T-helper 1 cell (primary cell): ENCODE measurements at places on chromosomes 3 and 15.
A peak's percentile ranks its signal among the peaks of the same experiment; 100 is the strongest.

GRCh38 chr3:108907194-108907593, 46.5 kb downstream of the GUCA1C start:
- DNase-seq, result no peak

DNA sequence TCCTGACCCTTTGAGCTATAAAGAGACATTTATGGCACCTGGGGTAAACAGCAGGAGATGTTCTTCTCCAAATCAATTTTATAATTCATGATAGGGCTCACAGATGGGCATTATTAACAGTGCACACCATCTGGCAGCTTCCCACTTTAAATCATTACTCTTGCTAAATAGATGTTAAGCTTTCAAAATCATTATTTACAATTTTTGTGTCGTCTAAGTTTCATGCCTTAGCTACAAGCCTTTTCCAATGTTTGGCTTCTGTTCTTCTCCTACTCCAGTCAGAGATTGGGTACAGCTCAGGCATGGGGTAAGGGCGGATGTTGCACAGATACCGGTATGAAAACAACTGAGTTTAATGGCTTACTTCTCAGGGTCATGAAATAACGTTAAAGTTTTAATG, 120.9 kb upstream of the PFN2 start:
- no peak for DNase-seq

DNA sequence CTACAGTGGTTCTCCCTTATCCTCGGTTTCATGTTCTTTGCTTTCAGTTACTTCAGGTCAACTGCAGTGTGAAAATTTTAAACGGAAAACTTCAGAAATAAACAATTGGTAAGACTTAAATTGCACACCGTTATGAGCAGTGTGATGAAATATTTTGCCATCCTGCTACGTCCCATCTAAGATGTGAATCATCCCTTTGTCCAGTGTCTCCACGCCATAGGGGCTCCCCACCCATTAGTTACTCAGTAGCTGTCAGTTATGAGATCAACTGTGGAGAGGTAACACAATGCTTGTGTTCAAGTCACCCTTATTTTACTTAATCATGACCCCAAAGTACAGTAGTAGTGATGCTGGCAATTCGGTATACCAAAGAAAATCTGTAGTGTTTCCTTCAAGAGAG, 47.4 kb downstream of the TJP1 start:
- DNase-seq, result no peak

GRCh38 chr3:159839561-159840379, 148.9 kb upstream of the IL12A start:
- no peak for DNase-seq

DNA sequence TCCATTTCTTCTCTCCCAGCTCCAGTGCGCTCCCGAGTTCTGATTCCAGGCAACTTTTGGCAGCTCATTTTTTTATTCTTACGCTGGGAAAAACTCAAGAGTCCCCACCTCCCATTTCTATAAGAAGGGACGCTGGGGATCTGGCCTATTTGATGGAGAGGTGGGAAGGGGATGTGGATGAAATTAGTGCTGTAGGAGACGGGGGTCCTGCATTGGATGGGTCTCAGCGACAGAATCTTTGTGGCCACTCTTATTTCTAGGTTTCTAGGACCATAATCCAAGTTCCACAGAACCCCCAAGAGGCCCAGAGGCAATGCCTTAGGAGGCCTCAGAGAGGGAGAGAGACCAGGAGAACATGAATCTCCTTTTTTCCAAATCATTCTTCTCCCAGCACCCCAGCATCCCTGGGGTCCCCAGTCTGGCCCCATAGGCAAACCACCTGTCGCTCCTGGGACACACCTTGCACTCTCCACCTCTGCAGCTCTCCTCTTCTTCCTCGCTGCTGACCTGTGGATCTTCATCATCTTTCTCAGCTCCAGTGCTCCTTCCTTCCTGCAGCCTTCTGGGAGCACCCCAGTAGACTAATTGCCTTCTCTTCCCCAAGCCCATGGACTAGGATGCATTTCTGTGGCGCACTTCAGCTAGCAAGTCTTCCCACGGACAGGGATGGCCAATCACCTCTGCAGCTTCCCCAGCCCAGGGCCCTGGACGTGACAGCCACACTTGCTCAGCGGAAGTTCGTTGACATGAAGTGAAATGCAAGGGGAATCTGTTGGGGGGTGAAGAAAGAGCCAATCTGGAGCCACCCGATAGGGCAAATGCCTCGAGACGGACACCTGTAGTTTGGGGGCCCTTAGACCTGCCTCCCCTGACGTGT, 100.1 kb upstream of the ALDH1A3 start:
- DNase-seq, result no peak

DNA sequence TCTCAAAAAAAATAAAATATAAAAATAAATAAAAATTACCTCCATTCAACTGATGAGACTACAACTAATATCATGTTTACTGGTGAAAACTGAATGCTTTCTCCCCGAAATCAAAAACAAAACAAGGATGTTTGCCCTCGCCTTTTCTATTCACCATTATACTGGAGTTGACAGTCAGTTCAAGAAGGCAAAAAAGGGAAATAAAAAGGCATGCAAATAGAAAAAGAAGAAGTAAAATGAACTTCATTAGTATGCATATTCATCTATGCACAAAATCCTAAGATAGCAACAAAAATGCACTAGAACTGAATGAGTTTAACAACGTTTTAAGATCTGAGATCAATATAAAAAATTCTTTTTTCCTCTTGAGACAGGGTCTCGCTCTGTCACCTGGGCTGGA, 72.7 kb upstream of the FAM174B start:
- DNase-seq, result no peak

DNA sequence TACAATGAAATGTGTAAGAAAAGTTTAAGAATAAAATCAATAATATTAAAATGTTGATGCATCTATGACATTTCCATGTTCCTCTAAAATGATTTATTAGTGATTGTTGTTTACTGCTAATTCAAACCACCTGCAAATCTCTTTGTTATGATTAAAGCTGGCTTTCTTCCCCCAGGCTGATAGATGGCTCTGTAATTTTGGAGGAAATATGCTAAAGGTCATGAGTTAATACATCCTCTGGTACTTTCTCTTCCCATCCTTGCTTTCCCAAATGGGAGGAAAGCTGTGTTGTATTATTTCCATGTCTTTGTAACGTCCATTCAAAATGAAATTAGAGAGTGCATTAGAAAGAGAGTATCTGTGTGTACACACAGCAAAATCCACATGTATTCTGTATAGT, 139.5 kb upstream of the TMCO5A start:
- DNase-seq, result no peak

GRCh38 chr3:98954242-98954641, 52.7 kb upstream of the DCBLD2 start:
- no peak for DNase-seq

DNA sequence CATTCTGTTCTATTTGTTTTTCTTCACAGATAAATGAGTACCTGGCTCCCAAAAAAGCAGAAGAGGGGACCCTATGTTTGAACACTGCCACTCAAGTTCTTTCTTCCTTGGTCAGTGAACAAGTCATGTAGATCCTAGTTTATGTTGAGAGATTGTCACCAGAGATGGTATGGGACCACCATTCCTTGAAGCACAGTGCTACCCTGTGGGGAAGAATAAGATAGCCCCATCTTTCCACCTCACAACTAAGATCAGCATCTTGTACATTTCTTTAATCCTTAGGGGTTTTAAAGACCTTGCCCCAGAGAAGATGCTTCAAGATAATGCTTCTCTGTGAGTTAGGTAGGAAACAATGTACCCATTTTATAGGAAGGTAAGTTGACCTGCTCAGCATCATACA, 233.5 kb upstream of the WNT5A start:
- no peak for DNase-seq

- DNase-seq, result no peak
Measured at GRCh38 chr15:29740692-29741311, 81.5 kb downstream of the TJP1 start.

DNA sequence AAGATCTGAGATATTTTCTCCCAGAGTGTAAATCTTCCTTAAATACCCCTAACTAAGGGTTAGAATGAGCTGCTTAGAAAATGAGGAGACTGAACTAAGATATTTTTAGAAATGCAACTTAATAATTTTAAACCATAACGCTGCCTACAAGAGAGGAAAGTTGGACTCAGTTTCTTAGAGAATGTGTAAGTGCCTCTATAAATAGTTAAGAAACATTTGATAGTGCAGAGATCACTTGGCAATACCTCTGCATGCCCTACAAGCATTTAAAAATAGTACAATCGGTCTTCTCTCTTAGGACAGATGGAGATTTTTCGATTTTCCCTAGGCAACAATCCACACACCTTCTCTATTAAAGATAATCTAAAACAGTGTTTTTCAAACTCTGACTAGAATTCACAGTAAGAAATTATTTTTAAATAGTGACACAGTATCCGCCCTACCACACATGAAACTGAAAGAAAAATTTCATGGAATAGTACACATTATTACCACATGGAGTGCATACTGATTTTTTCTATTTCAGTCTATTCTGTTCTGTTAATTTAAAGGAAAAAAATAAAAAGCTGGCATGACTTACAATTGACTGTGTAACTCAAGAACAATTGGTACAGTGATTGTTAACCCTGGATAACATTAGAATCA, 83.2 kb downstream of the GADL1 start:
- no peak for DNase-seq

- DNase-seq, result no peak
Measured at GRCh38 chr3:176661432-176661964, 535.8 kb downstream of the TBL1XR1 start.

DNA sequence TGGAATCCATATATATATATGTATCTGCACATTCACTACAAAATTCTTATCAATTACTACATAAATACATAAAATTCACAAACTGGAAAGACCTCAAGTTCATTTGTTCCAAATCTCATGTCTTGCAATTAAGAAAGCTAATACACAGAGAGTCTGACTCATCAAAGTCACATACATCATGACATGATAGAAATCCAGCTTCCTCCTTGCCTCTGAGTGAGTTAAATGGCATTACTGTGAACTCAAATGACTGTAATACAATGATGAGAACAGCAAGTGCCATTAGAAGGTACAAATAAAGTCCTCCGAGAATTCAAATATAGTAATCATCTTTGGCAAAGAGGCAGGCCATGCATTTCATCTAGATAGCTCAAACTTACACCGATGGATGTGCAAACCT, 55.1 kb upstream of the AGTR1 start:
- DNase-seq, result no peak

DNA sequence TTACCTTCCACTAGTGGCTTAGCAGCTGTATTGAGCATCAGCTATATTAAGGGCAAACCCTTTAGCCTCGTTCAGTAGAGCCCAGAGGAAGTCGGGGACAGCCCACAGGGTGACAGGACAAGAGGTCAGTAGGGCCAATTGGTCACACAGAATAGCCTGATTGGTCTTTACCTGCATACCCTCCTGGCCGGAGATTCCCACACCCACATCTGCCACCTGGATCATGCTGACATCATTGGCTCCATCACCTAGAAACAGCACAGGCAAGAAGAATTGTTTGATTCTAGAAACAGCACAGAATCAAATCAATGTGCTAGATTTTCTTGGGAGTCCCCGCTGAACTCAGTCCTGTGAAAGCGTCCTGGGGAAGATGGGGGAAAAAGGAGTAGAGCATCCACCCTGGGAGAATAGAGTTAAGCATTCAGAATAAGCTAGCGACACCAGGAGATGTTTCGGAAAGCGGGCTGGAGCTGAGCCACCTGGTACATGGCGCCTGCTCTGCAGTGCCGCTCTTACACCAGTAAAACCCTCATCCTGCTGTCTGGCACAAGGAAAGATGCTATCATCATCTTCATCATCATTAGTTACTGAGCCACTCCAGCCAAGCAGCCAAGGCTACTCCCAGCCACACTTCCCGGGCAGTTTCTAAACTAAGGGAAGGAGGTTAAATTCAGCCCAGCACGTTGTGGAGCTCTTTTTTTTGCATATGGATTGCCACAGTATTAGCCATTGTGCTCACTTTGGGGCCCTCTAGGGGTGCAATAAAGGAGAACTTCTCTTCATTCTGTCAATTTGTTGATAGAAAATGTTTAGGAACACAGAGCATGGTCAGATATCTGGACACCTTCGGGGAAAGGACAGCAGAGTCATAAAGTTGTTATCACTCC, 171.3 kb downstream of the ATP10A start:
- DNase-seq, result no peak

DNA sequence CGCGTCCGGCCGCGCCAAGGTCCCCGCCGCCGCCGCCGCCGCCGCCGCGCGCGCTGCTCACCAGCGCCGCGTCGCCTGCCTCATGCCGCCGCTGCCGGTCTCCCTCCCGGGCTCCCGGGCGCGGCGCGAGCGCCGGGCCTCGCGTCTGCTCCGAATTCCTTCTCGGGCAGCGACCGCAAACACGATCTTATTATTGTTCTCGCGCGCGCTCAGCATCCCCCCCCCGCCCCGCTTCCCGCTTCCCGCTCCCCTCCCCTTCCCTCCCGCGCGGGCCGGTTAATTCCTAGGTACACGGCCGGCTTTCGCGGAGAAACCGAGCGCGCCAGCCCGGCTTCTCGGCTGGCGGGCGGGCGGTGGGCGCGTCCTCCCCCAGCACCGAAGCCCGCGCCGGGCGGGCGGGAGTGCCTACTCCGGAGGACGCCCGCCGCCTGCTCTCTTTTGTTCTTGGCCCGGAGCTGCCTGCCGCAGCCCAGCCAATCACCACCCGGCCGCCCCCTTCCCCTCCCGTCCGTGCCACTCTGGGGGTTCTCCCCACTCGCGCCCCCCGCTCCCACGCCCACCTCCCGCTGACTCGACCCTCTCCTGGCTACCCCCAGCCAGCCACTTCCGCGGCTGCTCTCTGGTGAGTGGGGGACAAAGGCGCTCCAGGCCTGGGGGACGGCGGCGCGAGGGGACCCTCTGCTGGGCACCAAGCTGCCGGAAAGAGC, at the start of gene HDGFL3:
Gene HDGFL3, minus strand, starts transcription at position 164 of the 707 bp plus-strand sequence. CDS start 409 bp downstream, outside the sequence.
- DNase-seq, result no peak

GRCh38 chr15:65101411-65101890, 13.5 kb downstream of the UBAP1L start:
- DNase-seq, result no peak

- DNase-seq, result no peak
Measured at GRCh38 chr15:64804619-64805018, 20.8 kb downstream of the PIF1 start.

DNA sequence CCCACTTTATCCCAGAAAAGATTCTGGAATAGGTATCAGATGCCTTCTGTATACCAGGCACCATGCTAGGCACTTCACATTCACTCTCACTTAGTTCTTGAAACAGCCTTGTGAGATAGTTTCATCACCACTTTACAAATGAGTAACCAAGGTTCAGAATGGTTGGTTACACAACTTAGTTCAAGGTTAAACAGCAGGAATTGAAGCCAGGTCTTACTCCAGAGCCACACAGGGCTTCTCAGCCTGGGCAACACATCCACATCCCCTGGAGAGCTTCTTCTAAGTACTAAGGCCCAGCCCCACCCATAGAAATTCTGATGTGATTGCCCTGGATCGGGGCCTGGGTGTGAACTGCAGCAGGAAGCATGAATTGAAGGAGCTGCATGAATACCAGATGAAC, 18.6 kb downstream of the WHAMM start:
- peak; percentile 25 for DNase-seq

DNA sequence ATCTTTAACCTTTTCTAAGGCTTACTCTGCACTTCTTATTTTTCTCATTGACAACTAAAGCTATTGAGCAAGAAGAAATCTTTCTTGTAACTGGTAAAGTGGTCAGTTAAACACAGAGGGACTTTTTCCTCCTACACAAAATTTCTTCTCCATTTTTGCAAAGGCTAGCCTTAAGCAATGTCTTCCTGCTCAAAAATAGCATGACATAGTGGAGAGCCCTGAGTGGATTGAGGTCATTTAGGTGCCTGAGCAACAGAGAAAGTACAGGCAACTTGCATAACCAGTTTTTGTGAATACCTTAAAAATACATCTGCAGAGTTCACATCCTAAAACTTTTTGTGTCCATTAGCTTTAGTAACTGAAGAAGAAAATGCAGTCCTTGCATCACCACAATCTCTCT, 144.7 kb upstream of the TTC14 start:
- no peak for DNase-seq
